ENCODE measurements at places on chromosomes 16 and 17. TPM values are rescaled to one million over a fixed set of nuclear protein-coding genes. Genes with fewer than 3 reads are reported as not detected.
A peak's percentile ranks its signal among the peaks of the same experiment; 100 is the strongest.

Gene PLCG2
- 24.8 TPM for polyA plus RNA-seq

DNA sequence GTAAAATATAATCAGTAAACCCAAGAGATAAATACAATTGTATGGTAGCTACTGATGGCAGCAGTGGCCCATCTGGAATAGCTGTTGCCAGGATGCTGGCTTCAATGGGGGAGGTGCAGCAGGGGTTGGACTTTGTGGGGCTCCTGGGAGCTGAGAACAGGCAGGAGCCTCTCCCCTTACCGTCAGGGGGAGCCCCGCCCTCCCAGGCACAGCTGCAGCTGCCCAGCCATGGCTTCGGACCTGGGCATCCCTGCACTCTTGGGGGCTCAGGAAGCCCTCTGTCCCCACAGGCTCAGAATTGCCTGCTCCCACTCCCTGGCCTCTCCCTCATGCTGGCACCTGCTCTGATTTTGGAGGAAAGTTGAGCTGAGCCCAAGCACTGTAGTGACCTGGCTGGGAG, 741.1 kb downstream of the CDH11 start:
- no peak overlapping the region for H3K27ac ChIP-seq
- H3K36me3 ChIP-seq: no peaks in the 10 kb centered on the region
- no peak overlapping the region for H3K4me3 ChIP-seq
- H3K27me3 ChIP-seq: no peaks in the 10 kb centered on the region

DNA sequence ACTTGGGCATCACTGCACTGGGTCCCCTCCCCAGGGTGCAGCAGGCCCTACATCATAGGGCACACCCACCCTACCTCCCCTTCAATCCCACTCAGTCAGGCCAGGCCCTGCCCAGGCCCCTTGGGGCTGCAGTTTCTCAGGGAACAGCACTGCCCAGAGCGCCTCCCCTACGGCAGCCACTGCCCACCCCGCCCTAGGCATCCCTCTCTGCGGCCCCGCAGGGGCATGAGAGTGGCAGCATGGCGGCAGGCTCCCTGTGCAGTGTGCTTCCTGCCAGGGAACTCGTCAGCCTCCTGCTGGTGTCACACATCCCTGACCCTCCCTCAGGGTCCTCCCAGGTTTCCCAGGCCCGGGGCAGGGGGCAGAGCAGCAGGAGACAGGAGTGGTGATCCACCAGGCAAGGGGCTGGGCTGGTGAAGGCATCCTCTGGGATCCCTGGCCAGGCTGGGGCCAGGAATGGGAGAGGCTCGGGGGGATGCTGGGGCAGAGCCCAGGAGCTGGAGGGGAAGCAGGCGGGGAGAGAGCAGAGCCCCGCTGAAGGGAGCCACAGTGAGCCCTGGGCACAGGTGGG, 16.2 kb upstream of the BAHCC1 start:
- no peak for DNase-seq
- no peaks in the 10 kb centered on the region for H3K27me3 ChIP-seq
- no peaks in the 10 kb centered on the region for H3K36me3 ChIP-seq
- no peaks in the 10 kb centered on the region for H3K4me1 ChIP-seq
- no peak overlapping the region for H3K27ac ChIP-seq
- H3K4me3 ChIP-seq: no peak overlapping the region

DNA sequence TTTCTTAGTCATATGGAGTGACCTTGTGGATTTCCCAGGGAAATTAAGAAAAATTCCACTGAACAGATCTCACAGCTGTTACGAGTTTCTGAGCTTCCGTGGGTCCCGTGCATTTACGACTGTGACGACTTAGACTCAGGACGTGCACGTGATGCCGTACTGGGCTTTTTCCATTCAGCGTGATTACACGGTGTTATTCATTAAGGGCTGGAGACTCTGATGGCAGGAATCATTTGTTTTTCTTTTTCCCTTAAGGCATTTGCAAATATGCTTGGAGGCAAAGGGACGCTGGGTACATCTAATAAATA, 57.2 kb downstream of the TBC1D16 start:
- H3K27me3 ChIP-seq: no peaks in the 10 kb centered on the region
- no peak overlapping the region for H3K4me3 ChIP-seq
- no peak overlapping the region for H3K27ac ChIP-seq

- H3K27ac ChIP-seq: no peak overlapping the region
- no peaks in the 10 kb centered on the region for H3K4me1 ChIP-seq
- peak; percentile 69 for DNase-seq
- no peaks in the 10 kb centered on the region for H3K36me3 ChIP-seq
- no peak overlapping the region for H3K4me3 ChIP-seq
- peaks cover 11% of the 10 kb centered on the region for H3K27me3 ChIP-seq
Observed at GRCh38 chr17:37067555-37068111, 118.9 kb downstream of the AATF start.

Gene WBP2
- 91.3 TPM for polyA plus RNA-seq

Gene MFAP4
- polyA plus RNA-seq: 9.9 TPM

Data from sigmoid colon (tissue), 7 donors.